T-cell (primary cell): ENCODE measurements at places on chromosomes 4 and X.

DNA sequence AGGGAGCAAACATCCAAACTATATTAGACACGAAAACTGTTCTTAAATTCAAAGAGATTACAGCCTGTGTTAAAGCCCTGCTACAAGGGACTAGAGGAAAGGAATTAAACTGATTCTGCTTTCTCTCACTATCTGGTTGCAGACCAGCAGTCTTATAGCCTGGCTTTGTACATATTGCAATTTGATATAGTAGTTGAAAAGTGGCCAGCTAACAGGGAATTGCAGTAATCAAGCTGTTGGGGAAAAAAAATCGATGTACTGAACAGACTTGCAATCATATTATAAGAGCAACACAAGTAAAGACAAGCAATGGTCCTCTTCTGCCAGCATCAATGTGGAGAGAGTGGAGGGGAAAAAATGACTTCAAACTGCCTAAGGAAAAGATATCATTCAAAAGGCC, 364.4 kb upstream of the EPHA5 start:
- no peak for DNase-seq

- no peak for DNase-seq
Measured at GRCh38 chrX:43961699-43962098, 11.5 kb downstream of the NDP start.

- peak; percentile 48 for DNase-seq
Measured at GRCh38 chrX:56802921-56803849, 74.1 kb downstream of the NBDY start.

- no peak for DNase-seq
Measured at GRCh38 chr4:79360006-79360405, 34.1 kb upstream of the NAA11 start.

- DNase-seq = no peak
Measured at GRCh38 chr4:7415927-7416686, 18.6 kb downstream of the PSAPL1 start.

DNA sequence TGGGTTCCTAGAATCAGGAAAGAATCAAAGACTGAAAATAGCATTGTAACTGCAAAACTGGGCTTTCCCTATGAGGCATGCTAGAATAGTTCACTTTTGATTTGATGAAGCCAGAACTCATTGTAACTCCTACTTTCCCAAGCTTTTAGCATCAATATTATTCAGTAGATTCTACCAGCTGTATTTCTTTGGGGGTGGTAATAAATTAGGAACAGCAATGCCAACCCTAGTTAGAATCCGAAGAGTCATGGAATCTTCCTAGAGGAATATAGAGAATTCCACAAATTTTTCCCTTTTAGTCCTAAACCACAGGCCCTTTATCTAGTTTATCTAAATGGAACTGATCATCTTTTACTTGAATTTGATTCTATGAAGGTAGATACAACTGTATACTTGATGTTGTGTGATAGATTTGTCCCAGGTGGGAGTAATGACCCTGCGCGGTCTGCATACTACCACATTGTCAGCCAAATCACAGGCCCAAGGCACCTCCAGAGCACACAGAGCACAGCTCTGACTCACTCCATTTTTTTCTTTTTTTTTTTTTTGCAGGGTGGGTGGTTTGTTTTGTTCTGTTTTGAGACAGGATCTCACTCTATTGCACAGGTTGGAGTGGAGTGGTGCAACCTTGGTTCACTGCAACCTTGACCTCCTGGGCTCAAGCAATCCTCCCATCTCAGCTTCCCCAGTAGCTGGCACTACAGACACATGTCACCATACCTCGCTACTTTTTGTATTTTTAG, 66.6 kb downstream of the EDNRA start:
- no peak for DNase-seq

DNA sequence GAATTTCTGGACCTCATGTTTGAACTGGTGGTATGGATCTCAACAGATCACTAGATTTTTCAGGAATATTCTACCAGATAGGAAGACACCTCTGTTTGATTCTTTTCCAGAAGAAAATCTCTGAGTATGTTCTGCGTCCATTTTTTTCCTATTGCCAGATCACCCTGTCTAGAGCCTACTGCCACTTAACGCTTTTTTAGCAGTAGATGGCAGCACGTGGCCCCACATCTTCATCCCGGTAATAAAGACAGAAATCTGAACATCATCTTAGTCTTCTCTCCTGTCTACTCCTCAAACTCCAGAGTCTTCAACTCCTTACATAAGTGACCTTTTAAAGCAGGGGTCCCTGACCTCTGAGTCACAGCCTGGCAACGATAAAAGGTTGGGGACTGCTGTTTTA, 184.7 kb downstream of the TMA16 start:
- DNase-seq = no peak

GRCh38 chr4:185640811-185641675, 105.7 kb upstream of the PDLIM3 start:
- no peak for DNase-seq

- DNase-seq = no peak
Measured at GRCh38 chrX:129737916-129738315, 863 bp upstream of the XPNPEP2 start.

GRCh38 chr4:121073672-121074381, 1.5 kb upstream of the NDNF start:
- DNase-seq = no peak

GRCh38 chr4:28225689-28226353, 1365.2 kb downstream of the STIM2 start:
- DNase-seq = no peak

DNA sequence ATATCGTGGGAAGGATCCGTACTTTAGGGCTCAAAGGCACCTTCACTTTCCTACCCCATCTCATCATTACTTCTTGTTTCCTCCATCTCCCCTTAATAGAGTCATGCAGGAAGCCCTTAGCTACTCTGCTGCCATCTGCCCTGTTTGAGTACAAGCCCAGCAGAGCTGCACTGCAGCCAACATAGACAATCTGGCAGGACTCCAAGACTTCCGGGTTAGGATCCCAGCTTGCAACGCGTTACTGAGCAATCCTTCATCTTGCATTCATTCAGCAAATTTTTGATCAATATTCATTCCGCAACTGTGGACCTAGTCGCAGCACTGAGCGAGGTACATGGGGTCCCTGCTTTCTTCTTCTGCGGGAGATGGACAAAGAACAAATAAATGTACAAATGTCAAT, 344.9 kb downstream of the BCOR start:
- no peak for DNase-seq

- no peak for DNase-seq
Measured at GRCh38 chr4:27360790-27361267, 500.2 kb downstream of the STIM2 start.

DNA sequence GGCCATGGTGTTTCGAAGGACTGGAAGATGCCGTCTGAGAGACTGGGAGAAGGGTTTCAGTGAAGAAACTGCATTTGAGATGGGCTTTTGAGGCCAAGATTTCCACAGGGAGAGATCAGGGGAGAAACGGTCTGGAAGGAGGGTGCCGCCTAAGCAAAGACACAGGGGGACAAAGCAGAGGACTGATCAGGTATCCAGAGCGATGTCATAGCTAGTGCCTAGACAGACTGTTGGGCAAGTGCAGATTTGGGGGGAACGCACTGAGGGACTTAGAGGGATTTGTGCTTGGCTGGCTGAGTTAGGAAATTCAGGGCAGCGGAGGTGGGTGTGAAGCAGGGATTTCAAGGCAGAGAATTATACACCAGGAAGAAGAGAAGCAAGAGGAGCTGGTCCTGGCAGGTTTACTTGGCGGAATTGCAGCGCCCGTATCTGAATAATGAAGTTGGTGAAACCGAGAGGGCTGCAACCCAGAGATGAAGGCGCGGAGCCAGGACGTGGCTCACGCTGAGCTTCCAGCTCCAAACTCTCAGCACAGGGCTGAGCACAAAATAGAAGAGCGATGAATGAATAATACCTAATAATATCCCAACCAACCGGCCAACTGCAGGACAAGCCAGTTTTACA, 106.9 kb downstream of the MAML3 start:
- no peak for DNase-seq

- DNase-seq = no peak
Measured at GRCh38 chr4:14018191-14018853, 390.8 kb upstream of the BOD1L1 start.

DNA sequence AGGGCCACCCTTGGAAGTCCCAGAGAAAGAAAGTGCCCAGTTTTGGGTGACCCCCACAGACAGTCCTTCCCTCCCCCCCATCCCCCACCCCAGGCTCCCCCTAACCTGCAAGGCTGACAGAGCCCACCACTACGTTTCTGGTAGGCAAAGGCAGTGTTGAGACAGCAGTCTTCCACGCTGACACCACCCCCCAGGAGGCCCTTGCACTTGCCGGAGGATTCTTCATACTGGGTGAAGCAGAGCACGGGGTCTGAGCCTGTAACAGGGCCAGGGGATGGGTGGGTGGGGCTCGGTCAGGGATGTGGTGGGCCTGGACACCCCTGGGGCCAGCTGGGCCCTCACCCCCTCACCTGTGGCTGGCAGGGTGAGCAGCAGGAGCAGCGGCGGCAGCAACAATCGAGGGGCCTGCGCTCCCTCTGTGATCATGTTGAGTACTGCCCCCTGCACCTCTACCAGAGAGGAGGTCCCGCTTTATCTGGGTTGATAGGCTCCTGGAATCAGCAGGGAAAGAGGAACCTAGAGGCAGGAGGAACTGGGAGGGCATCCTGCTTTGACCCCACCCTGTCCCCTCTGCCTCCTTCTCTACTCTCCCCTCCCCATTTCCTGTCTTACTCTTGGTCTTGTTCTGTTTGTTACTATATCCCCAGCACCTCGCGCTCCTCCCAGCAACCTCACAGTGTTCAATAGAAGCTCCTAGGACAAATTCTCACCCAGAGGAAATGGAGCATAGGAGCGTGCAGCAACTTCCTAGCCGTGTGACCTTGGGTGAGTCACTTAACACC, at the start of gene CFP:
Gene CFP (minus strand): TSS at position 512 of the 782 bp plus-strand sequence. CDS start 86 bp downstream, at position 426.
- no peak for DNase-seq
